ENCODE measurements at places on chromosomes 2 and 18.
A peak's percentile ranks its signal among the peaks of the same experiment; 100 is the strongest.

DNA sequence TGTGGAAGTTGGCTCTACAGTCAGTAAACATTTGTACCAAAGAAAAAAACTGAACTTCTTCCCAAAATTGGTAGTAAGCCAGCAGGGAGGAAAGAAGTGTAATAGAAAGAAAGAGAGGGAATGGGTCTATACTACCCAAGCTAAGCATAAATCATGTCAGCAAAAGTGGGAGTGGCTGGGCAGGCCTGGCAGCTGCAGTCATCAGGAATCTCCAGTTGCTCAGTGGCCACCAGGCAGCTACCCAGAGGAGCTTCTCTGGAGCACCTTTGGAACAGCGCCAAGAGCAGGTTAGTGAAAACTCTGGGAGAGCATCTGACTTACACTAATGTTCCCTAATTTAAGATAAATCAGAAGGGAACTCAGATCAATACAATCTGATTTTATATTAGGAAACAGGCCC lies 14.3 kb downstream of the FRZB start:
- DNase-seq = peak; percentile 47

DNA sequence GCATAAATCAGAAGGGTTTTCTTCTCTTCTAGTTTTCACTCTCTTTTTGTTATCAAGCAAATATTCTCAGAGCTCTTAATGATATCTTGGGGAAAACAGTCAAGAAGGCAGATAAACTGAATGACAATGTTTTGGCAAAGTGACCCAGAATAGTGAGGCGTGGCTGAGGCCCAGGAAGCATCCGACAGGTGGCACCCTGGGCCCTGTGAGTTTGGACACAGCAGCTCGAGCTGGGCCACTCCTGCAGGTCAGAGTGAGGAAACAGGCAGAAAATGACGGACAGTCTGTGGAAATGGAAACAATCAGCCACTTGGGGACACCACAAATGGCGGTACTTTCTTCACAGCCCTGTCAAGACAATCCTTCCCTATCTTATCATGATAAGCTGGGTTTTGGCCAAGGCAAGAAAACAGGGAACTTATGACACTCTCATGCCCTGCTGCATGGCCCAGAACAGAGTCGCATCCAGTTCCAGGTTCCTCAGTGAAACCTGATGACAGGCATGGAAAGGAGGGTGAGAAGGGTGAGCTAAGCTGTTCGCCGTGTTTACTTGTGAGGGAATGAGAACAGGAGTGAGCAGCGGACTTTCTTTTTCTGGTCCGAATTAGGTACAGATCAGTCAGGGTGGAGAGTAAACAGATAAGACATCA lies 32.1 kb downstream of the MRPL44 start:
- no peak for DNase-seq

GRCh38 chr2:226440127-226440918 lies 359.3 kb downstream of the IRS1 start:
- peak; percentile 63 for DNase-seq

GRCh38 chr18:48022531-48023329 lies 92.3 kb upstream of the SMAD2 start:
- DNase-seq = peak; percentile 70

GRCh38 chr18:69250305-69251151 lies 150.2 kb upstream of the DOK6 start:
- DNase-seq = no peak

GRCh38 chr2:46136481-46136880 lies 160.7 kb upstream of the EPAS1 start:
- DNase-seq = no peak

GRCh38 chr2:47190188-47190881 lies 35.2 kb upstream of the STPG4 start:
- DNase-seq = peak; percentile 61

DNA sequence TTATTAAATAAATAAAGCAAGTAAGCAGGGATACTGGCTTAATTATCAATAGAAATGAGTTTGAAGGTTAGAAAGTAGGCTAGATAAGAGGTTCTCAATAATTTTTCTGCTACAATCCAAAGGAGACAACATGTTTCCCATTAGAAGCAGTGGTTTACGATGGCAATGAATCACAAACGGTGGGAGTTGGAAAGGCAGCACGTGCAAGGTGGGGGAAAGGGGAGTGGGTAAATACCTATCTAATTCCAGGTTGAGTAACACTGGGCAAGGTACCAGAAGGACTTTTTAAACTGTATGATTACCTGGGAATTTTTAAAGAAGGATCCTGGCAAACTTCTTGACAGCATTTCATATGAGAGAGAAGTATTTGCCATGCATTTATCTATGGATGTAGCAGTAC lies 289.9 kb downstream of the NBAS start:
- no peak for DNase-seq

DNA sequence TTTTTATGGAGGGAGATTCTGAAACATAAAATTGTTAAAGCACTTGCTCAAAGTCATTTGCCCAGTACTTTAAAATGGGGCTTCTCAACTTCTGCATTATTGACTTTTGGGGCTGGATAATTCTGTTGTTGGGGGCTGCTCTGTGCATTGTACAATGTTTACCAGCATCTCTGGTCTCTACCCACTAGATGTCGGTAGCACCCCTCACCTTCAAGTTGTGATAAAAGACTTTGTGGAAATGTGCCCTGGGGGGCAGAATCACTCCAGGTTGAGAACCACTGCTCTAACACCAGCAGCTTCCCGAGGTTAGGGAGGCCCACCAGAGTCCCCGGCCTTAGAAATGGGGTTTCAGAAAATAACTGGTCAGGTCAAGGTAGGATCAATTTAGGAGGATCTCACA lies 26.8 kb upstream of the CUL3 start:
- no peak for DNase-seq

GRCh38 chr2:31082002-31082401 lies 56.2 kb downstream of the GALNT14 start:
- DNase-seq = no peak

DNA sequence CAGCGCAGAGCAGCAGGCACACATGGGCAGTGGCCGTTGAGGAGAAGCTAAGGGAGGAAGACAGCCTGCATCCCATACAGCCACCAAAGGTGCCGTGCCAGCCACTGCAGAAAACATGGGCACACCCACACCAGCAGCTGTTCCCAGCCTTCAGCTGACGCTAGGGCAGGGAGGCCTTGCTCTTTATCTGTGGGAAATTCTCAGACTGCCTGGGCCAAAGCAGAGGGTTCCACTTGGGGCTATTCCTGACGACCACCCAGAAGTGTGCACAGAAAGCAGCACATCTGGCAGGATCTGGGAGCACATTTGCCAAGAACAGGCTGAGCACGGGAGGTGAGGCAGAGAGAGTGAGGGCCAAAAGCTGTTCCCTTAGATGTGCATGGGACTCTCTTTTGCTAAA lies 101.3 kb upstream of the SOX11 start:
- DNase-seq = no peak

GRCh38 chr18:51890762-51891161 lies 449.2 kb upstream of the DCC start:
- peak; percentile 53 for DNase-seq

GRCh38 chr2:95276888-95277245 lies 2.6 kb downstream of the PROM2 start:
- DNase-seq = no peak
